Calu3 (cell line): ENCODE measurements at places on chromosomes 5 and 9. TPM values are rescaled to one million over a fixed set of nuclear protein-coding genes. Genes with fewer than 3 reads are reported as not detected.

GRCh38 chr5:101658433-101658832 is 637.7 kb downstream of the SLCO4C1 start:
- no peak for DNase-seq

- no peak for DNase-seq
These were observed 3.9 kb downstream of the FLT4 start for GRCh38 chr5:180645274-180646204.

GRCh38 chr5:15014809-15015208 is 143.2 kb upstream of the ANKH start:
- DNase-seq, result no peak

- no peak for DNase-seq
These were observed 121.4 kb upstream of the SV2C start for GRCh38 chr5:75961818-75962217.

Gene HBEGF
- 6.4 and 7.2 TPM in 2 replicates for total RNA-seq
